ENCODE measurements at places on chromosomes 4 and X. TPM values are rescaled to one million over a fixed set of nuclear protein-coding genes. Genes with fewer than 3 reads are reported as not detected.

DNA sequence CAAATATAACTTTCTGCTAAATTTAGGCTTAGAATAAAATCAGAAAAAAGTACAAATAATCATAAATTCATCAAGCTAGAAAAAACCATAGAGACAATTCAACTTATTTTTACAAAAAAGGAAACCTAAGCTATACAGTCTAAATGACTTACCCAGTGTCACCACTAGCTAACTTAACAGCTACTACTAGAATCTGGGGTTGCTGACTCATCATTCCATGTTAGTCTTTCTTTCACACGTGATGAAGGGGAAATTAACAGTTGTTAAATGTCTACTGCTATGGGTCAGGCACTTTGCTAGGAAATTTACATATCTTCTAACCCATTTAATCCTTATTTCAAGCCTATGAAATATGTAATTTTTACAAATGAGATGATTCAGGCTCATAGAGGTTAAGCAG lies 349.3 kb upstream of the GALNT7 start:
- H3K4me3 ChIP-seq = no peak overlapping the region
- DNase-seq = no peak
- no peaks in the 10 kb centered on the region for H3K36me3 ChIP-seq

The ASMT gene
- 0.31 TPM for total RNA-seq

DNA sequence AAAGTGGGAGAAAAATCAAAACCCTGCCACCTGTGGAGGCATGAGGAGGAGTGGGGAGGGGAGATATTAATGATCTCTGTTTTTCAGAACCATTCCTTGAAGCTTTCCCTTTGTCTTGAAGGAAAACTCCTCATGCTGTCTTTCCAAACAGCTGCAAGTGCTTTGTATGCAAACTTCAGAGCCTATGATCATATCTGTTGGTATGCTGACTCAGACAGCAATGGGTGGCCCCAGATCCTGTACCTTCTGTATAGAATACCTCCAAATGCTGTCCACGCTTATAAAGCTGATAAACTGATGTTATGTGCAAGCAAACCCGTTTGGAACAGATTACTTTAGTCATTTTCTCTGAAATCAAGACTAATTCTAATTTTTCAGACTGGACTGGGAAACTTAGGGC lies 31.9 kb downstream of the BMP15 start:
- no peaks in the 10 kb centered on the region for H3K27me3 ChIP-seq
- H3K27ac ChIP-seq = no peak overlapping the region
- H3K36me3 ChIP-seq = no peaks in the 10 kb centered on the region
- no peak for DNase-seq

The UGT2B15 gene
- not detected for total RNA-seq
